ENCODE measurements at places on chromosomes 1 and 21. TPM values are rescaled to one million over a fixed set of nuclear protein-coding genes. Genes with fewer than 3 reads are reported as not detected.

The HSD3B2 gene
- total RNA-seq, result 2.6 TPM

The RBP7 gene
- not detected for total RNA-seq

The C1orf94 gene
- not detected for total RNA-seq

The FGR gene
- total RNA-seq, result 5.7 TPM

The LCE1B gene
- not detected for total RNA-seq

The ANGPTL7 gene
- not detected for total RNA-seq

The RBM8A gene
- 144 TPM for total RNA-seq

The TMEM82 gene
- not detected for total RNA-seq

The PERM1 gene
- not detected for total RNA-seq

The SWT1 gene
- total RNA-seq, result 9.8 TPM

The IQCC gene
- 1.3 TPM for total RNA-seq

The PKLR gene
- total RNA-seq, result 0.23 TPM

The FAM72C gene
- total RNA-seq, result 0.51 TPM

The OLIG2 gene
- total RNA-seq, result not detected

The ITPKB gene
- total RNA-seq, result 153 TPM

The AXDND1 gene
- not detected for total RNA-seq

The QSOX1 gene
- 32.5 TPM for total RNA-seq

The SMCP gene
- not detected for total RNA-seq

The TNN gene
- not detected for total RNA-seq

The CCDC27 gene
- not detected for total RNA-seq

The UMODL1 gene
- 0.18 TPM for total RNA-seq

The NFASC gene
- 0.35 TPM for total RNA-seq

The CD160 gene
- 4.3 TPM for total RNA-seq

The MNDA gene
- 0.20 TPM for total RNA-seq

The DNAJC28 gene
- 0.58 TPM for total RNA-seq

The FCGR3B gene
- total RNA-seq, result not detected

The RAB3B gene
- 0.02 TPM for total RNA-seq

The RGS18 gene
- 1.6 TPM for total RNA-seq
